ENCODE measurements at places on chromosomes 1 and 21.

DNA sequence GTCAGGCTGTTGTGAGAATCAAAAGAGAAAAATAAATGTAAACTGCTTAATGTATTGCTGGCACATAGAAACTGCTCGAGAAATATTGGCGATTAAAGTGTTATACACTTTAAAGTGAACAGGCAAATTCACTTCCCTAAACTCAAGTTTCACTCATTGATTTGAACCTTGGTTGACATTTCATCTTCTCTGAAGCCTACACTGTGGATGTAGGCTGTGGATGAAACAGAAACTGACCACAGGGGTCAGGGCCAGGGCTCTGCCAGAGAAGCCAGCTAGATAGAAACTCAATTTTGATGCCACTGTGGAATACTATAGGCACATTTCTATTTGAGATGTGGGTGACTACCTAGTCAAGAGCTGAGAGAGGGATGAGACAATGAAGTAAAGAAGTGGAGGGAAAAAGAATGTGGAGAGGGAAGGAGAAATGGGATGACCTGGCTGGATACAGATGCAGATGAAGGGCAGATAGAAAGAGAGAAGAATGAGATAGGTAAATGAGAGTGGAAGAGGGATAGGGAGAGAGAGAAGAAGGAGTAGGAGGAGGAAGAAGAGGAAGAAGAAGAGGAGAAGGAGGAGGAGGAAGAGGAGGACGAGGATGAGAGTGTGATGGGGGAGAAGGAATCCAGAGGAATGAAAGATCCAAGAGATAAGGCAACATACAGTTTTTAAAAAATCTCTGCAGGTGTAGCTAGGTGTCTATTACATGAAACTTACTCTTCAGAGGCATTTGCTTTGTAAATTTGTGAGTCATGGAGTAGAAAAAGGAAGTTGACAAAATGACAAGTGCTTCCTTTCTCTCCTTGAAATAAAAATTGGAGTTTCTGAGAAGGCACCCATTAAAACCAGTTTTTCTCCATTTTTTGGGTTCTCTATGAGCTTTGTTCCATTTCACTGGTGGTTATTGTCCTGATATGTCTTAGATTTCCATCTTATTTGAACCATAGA lies 17.4 kb upstream of the CD1D start:
- no peak for DNase-seq

DNA sequence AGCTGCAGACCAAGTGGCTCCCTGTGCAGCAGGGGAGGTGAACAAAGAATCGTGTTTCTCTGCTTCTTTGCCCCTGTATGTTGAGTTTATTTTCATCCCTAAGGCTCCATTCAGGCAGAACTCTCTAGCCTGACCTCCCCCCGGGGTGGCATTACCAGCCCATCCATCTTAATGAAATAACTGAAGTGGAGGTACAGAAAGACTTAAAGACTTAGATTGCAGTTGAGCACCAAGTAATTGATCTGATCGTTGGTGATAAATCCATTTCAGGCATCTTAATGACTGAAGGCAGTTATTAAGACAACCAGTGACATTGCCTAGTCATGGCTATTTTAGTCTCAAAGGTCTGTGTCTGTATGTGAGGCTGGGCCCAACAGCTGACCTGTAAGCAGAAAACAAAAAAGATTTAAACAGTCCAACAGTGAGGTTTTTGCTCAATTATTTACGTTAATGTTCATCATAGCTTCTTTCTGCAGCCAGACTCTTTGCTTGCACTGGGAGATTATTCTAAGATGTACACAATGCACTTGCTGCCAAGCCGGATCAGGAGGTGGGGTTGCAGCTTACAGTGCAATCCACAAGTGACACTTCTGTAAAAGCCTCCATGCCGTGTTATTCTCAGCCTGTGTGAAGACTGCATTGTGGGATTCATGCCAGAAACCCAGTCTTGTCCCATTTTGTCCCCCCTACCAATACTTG lies 363.0 kb upstream of the DUSP10 start:
- DNase-seq, result no peak

DNA sequence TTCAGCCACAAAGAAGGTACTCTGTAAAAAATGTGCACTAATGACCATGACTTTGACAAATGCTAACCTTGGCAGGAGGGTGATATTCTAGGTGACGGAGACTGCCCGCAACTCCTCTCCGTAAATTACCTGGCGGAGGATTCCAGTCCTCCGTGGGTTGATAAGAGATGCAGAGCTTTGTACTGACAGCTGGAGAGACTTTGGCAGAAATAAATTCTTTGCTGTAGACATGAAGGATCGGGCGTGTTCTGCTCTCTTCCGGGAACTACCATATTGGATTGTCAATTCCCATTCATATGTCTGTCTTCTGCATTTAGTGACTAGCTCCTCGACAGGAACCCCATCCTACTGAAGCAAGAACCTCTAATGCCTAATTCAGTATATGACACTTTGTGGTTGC lies 158.3 kb upstream of the KAZN start:
- DNase-seq, result no peak

GRCh38 chr1:207867136-207868109 lies 43.5 kb downstream of the CD34 start:
- no peak for DNase-seq

GRCh38 chr1:115669002-115669673 lies 27.4 kb downstream of the VANGL1 start:
- peak; percentile 50 for DNase-seq

- DNase-seq, result no peak
Measured at GRCh38 chr1:8875216-8875861, 3.1 kb downstream of the ENO1 start.

All from T1000 (cell line).